NCI-H1417 (cell line): ENCODE measurements at places on chromosomes 1 and 21.

- DNase-seq: no peak
Observed at GRCh38 chr1:58439946-58440345, 106.6 kb downstream of the OMA1 start.

DNA sequence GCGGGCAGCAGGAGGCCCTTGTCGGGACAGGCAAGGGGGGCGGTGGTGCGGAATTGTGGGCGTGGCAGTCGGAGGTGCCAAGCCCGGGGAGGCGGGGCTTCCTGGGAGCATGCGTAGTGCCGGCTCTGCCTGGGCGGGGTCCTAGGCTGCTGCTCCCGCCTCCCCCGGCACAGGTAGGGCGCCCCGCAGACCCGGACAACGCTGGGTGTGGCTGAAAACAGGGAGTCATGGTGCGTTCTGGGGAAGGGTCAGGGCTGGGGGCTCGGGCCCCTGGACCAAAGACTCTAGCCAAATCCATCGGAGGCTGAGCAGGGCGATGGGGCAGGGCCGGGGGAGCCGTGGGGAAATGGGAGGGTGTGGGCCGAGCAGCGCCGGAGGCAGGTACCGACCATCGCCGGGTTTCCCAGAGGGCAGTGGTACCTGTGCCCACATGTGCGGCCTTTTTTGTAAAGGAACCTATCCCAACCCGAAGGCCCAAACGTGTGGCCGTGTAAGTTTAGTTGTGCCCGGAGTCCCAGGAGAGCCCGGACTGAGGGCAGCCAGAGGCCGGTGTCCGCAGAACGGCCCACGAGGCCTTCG is 231.9 kb downstream of the SDCCAG8 start:
- DNase-seq: no peak

DNA sequence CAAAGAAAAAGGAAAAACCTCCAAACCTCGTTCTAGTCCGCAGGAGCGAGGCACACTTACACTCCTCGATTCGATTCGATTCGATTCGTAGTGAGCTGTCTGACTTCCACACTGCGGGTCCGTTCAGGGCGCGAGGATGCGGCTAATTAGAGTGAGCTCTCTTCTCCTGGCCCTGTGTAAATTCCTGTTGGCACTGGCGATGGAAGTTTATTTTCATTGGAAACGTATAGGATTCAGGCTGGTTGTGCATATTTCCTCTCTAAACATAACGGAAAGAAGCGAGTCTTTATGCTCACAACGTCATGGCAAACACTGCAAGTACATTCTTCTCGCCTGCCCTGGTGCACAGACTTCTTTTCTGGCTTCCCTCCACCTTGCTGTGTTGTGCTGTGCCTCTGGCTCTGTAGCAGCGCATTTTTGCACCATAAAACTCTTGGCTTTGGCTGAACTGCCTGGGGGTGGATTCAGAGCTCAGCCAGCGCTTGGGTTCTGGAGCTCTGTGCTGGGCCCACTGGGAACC is 2.7 kb downstream of the HUNK start:
- DNase-seq: no peak

DNA sequence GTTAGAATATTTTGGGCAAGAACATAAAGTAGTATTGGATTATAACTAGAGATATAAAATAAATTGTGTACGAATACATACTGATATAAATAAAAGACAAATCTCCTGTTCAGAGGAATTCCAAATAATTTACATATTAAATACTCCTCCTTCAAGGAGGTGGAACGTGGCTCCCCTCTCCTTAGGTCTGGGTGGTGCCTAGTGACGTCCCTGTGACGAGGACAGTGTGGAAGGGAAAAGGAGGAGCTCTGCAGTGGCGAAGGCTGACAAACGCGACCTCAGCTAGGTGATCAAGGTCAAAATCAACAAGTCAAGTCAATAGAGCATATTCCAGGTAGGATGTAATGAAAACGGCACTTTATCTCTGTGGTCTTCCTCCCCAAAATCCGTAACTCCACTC is 310.0 kb downstream of the SMYD3 start:
- DNase-seq: no peak

GRCh38 chr21:45870421-45870820 is 111.1 kb upstream of the COL6A1 start:
- no peak for DNase-seq
